ENCODE measurements at places on chromosomes 7 and 10.

GRCh38 chr10:59719374-59719773, 9.7 kb upstream of the SLC16A9 start:
- DNase-seq = no peak

DNA sequence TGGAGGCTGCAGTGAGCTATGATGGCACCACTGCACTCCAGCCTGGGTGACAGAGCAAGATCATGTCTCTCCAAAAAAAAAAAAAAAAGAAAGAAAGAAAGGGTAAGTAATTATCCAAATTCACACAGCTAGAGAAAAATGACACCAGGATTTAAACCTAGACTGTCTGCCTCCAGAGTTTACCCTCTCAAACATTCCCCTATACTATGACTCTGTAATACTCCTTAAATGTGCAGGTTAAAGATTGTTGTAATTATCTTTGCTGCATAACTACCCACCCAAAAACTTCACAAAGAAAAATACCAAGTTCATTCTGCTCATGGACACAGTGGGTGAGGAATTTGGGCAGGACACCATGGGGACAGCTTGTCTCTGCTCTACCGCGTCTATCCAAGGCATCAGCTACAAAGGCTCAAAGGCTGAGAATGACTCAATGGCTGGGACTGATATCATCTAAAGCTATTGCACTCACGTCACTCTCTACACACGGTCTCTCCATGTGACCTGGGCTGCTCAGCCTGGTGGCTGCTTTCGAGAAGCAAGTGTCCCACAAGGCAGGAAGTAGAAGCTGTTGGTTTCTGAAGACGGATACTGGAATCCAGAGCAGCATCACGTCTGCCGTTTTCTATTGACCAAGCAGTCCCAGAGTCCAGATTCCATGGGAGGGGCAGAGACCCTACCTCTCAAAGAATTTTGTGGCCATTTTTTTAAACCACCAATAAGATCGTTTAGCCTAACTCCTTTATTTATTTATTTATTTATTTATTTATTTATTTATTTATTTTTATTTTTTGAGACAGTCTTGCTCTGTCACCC, 185.7 kb upstream of the AUTS2 start:
- DNase-seq = no peak

GRCh38 chr10:22321156-22321923, 441 bp downstream of the BMI1 start:
- no peak for DNase-seq

- DNase-seq = no peak
Observed at GRCh38 chr7:116170180-116170579, 40.2 kb upstream of the TES start.

DNA sequence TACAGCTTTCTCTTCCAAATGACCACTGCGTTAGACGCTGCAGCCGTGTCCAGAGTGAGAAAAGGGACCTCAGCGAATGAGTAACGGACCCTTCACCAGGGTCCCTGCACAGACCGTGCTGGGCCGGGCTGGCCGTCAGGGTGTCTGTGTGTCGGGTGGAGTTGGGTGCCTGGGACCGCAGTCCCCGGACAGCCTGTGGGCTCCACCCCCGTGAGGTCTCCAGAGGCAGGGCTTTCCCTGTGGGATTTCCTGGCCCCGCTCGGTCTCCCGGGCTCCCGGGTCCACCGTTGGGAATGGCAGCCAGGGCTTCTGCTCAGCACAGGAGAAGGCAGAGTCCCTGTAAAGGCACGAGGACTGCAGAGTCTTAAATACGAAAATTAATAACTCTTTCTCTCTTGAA, 509.7 kb downstream of the TCERG1L start:
- no peak for DNase-seq

DNA sequence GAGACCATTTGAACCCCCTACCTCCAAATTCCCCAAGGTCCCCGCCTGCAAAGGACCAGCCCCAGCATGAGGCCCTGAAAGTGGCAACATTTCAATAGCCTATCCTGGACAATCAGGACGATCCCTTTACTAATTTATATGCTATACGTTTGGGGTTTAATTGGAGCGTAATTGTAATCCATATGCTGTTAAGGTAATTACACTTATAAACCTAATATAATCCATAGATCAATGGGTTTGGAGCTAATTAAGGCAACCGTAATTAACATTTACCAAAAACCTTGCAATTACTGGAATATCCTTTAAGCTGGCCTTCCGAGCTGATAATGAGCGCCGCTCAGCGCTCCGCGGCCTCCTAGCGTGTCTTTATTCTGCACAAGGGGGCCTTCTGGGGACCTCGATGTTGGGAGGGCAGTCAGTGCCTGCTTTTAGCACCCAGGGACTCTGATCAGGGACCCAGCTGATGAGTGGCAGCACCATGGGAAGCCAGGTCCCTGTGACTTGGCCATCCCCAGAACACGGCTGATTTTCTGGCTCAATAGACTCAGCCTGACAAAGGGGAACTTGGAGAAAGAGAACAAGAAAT, 91.2 kb downstream of the LHPP start:
- no peak for DNase-seq

DNA sequence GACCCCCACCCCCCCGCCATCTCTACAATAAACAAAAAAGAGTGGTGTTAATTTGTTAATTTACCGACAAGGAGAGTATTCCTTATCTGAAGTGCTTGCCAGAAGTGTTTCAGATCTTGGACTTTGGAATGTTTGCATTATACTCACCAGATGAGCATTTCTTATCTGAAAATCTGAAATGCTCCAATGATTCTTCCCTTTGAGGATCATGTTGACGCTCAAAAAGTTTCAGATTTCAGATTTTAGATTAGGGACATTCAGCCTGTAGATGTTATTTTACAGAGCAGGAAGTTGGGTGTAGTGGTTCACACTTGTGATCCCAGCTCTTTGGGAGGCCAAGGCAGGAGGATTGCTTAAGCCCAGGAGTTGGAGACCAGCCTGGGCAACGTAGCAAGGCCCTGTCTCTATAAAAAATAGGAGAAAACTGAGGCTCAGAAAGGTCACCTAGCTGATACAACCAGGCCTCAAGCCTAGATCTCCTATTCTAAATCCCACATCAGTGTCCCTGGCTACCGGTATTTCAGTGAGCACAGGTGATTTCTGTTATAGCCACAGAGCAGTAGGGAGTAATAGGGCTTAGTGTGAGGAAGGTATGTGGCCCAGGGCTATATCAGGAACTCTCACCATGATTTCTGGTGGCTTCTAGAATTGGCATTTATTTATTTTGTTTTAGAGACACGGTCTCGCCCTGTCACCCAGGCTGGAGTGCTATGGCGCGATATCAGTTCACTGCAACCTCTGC, 35.4 kb downstream of the TMEM120A start:
- DNase-seq = no peak

DNA sequence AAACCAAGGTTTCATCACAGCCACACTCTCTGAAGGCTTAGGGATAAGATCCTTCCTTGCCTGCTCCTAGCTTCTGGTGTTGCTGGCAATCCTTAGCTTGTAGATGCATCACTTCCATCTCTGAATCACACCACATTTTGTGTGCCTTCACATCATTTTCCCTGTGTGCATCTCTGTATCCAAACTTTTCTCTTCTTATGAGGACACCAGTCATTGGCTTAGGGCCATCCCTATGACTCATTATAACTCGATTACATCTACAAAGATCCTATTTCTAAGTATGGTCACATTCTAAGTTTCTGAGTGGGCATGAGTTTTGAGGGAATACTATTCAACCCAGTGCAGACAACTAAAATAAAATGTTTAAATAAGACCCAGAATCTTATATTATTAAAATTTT, 121.7 kb downstream of the C7orf25 start:
- no peak for DNase-seq

- DNase-seq = no peak
Observed at GRCh38 chr10:58264780-58265179, 2.9 kb downstream of the IPMK start.

- no peak for DNase-seq
Observed at GRCh38 chr7:134495546-134495945, 31.8 kb upstream of the AKR1B10 start.

- DNase-seq = peak; percentile 30
Observed at GRCh38 chr10:78974617-78975317, 94.0 kb upstream of the ZMIZ1 start.

DNA sequence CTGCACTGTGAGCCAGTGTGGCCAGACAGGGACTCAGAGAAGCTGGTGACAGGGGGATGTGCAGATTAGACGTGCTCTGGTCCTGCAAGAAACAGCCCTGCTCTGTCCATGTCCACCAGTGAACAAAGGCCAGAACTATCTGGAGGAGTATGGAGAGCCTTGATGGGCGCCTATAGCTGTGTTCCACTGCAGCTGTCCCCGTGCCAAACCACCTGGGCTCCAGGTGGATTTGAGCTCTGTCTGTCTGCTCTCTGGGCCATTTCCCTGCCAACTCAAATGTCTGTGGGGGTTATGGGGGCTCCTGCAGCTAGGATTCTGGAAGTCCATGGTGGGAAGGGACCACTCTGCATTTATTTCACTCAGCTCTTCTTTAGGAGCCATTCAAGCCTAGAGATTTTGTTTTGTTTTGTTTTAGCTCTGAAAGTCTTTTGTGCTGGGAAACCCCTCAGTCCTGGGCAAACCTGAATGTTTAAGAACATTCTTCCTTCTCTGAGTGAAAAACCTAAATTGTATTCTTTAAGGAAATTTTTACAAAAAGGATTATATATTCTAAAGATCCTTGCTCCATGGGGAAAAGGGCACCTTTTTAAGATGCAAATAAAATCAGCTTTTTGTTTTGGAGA, 1039.5 kb upstream of the SORCS1 start:
- DNase-seq = no peak

DNA sequence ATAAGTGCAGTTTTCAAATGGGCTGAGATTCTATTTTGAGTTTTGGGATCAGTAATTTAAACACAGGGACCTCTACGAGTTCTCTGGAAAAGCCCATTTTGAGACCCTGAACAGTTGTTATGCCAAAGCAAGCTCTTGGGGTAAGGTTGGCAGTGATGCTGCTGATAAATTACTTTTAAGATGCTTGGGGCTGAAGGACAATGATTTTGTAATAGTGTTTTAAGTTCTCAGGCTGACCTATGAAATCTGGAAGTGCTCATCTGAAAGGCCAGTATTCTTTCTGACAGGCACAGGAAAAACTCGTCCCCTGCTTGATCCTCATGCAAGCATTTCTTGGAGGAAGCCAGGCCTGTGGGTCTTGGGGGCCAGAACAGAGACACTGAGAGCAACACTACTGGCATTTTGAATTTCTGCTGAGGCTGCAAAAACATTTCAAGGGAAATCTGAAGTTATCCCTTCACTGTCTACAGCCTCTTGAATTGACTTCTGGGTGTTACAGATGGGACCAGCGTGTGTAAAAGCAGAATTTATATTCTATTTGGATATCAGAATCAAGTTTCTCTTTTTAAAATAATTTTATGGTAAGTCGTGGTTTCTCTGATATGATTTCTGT, 79.7 kb downstream of the AUTS2 start:
- DNase-seq = no peak

GRCh38 chr7:146290746-146291145, 174.1 kb downstream of the CNTNAP2 start:
- no peak for DNase-seq

DNA sequence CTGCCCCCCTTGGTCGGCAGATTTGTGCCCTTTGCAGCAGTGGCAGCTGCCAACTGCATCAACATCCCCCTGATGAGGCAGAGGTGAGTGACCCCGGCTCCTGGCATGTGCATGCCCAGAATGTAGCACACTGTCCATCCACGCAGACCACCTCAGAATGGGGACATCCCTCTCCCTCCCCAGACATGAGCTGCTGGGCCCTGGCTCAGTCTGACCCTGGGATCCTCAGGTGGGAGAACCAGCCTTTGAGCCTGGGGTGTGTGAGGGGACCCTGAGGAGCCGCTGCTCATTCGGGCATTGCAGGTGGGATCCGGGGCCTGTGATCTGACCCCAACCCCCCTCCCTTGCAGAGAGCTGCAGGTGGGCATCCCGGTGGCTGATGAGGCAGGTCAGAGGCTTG, 5.7 kb downstream of the SFXN3 start:
- no peak for DNase-seq

- DNase-seq = no peak
Observed at GRCh38 chr10:12489357-12489756, 140.0 kb downstream of the CAMK1D start.

- DNase-seq = no peak
Observed at GRCh38 chr7:15584575-15584974, 22.8 kb upstream of the AGMO start.

GRCh38 chr7:18834577-18834976, 282.9 kb downstream of the TWIST1 start:
- no peak for DNase-seq

DNA sequence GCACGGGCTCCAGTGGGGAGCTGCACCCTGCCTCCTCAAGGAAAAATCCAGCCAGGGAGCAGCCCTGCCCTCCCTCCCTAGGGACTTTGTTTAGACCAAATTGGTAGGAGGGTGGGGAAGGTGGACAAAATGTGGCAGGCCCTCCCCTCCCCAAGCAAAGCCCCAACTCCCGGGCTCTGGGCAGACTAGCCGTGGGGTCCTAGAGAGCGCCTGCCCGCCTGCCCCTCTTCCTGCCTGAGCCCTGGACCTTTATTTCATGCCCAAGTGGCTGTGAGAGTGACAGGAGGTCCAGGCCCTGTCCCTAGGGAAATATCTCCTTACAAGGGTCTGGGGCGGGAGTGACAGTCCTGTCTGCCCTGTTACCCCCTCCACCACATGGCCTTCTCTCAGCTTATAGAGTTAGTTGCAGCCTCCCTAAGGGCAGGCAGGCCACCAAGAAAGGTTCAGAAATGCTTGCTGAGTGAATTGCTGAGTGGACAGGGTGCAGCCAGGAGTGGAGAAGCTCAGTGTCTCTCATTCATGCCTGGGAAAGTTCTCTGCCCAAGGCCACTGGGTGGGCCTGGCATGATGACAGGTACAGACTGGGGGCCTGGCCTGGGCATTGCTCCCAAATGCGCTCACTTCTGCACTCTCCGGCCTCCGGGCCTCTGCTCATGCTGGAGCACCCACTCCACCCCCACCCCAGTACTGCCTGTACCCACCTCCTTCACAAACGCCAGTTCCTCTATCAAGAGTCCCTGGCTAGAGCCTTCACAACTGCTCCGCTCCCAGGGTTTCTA, 25.2 kb downstream of the DNAJB12 start:
- no peak for DNase-seq

DNA sequence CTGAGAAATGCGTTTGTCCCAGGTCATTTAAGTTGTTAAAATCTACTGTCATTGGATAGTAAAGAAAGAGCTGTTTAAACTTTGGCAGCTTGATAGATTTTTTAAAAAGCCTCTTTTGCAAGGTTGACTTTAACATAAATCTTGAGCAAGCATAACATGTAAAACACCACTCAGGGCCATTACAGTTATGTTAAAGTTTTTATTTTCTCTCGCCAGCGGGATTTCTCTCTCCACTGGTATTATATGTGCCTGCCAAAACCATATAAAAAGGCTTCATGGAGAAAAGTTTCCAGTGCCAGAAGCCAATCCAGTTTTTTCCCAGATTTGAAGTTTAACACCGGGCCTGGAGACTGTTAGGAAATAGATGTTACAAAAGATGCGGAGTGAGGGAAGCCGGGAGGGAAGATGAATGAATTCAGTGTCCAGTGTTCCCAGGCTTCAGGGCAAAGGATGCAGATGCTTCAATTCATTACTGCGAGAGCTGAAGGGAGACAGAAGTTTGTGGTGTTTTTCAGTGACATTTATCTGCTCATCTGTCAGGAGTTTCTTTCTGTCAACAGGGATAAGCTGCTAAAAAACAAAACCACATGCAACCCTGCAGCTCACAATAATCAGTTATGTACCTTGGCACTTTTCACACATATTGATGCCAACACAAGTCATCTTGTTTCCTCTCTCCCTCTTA, 155.5 kb downstream of the SPAG6 start:
- DNase-seq = no peak

- DNase-seq = no peak
Observed at GRCh38 chr10:78166261-78166660, 132.6 kb downstream of the RPS24 start.

- no peak for DNase-seq
Observed at GRCh38 chr7:157498657-157499056, 161.9 kb downstream of the DNAJB6 start.

All from activated CD8-positive, alpha-beta memory T cell treated with anti-CD3 and anti-CD28 coated beads for 1 hour (primary cell).